LoVo (cell line): ENCODE measurements at places on chromosomes 6 and 20.

- DNase-seq, result no peak
Measured at GRCh38 chr20:57465486-57465885, 59.5 kb downstream of the CTCFL start.

DNA sequence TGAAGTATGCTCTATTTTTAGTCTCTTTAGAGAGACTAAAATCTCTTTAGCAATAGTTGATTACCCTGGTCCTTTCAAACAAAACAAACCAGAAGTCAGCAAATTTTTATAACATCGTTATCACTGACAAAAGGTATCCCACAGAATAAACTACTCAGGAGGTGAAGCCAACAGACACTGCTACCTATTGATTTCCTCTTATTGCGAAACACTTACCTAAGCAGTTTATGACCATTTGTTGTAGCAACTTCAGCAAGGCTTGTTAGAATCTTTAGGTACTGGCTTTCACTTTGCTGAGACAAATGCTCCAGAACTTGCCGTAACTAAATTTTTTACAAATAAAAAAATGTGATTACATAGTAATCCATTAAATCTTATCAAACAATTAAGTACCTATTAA, 64.4 kb downstream of the HACE1 start:
- peak; percentile 5 for DNase-seq

DNA sequence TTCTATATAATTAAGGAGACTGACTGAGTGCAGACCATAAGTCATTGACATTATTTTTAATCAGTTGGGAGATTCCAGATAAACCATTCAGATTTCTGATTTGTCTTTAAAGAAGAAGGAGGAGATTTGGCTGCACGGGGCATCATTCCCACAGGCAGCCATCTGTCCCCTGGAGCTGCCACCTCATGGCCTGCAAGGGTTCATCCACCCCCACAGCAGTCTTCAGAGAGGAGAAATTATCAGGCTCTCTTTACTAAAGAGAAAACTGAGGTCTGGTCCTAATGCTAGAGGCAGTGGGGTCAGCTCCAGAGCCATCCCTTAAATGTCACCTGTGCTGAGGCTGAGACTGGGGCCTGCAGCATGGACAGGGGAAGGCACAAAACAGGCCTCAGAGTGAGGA, 501.3 kb upstream of the SULF2 start:
- no peak for DNase-seq

DNA sequence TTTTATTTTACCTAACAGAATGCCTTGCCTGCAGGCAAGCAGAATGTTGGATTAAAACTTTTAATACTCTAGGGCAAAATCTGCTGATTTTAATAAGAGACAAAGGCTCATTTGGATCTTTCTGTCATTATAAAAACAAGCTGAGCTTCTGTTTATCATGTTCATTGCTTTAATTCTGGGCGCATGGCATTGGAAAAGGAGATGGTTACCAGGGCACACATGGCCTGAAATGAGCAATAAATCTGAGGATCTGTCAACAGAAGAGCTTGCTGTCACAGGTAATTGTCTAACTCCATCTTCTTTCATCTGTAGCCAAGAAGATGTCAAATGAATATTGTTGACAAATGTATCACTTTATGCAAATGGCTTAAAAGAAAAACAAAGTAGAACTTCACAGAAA, 439.6 kb downstream of the DOK5 start:
- DNase-seq, result no peak

DNA sequence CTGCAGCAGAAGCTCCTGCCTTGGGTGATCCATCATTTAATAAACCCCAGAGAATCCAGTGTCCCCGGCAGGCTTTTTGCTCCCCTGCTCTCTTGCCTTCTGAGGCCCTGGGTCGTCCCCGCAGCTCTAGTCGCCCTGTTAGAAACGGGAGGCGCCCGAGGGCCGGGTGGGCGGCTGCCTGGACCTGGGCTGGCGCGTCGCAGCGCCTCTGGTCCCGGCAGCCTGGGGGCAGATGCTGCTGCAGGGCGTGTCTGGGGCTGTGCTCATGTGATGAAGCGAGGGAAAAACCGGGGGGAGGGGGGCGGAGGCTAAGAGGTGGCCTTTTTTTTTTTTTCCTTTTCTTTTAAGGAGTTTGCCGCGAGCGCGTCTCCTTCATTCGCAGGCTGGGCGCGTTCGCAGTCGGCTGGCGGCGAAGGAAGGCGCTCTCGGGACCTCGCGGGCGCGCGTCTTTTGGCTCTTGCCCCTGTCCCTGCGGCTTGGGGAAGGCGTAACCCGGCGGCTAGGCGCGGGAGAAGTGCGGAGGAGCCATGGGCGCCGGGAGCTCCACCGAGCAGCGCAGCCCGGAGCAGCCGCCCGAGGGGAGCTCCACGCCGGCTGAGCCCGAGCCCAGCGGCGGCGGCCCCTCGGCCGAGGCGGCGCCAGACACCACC, 394 bp downstream of the AKAP12 start:
- DNase-seq, result no peak
